ENCODE measurements at places on chromosomes 11 and 22.

GRCh38 chr22:37972527-37972926 lies 11.8 kb downstream of the SOX10 start:
- no peak for DNase-seq

DNA sequence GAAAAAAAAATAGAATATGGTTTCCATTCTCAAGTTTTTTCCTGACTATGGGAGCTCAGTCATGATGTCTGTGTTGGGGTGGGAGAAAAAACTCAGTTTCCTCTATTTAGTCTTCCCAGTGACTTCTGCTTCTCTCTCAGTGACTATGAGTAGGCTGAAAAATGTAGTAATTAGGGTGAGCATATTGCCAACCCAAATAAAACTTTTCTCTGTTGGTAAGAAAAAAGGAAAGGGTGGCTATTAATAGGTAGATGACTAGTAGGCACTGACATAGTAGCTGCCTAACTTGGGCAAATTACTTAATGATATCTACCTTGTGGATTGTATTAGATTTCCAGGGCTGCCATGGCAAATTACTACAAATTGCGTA lies 34.2 kb upstream of the BIRC3 start:
- no peak for DNase-seq

GRCh38 chr11:7490535-7490934 lies 5.2 kb downstream of the OLFML1 start:
- DNase-seq, result no peak

GRCh38 chr22:36733271-36733670 lies 29.7 kb upstream of the CACNG2 start:
- DNase-seq, result no peak

GRCh38 chr11:3146612-3147256 lies 18.4 kb downstream of the OSBPL5 start:
- DNase-seq, result no peak

DNA sequence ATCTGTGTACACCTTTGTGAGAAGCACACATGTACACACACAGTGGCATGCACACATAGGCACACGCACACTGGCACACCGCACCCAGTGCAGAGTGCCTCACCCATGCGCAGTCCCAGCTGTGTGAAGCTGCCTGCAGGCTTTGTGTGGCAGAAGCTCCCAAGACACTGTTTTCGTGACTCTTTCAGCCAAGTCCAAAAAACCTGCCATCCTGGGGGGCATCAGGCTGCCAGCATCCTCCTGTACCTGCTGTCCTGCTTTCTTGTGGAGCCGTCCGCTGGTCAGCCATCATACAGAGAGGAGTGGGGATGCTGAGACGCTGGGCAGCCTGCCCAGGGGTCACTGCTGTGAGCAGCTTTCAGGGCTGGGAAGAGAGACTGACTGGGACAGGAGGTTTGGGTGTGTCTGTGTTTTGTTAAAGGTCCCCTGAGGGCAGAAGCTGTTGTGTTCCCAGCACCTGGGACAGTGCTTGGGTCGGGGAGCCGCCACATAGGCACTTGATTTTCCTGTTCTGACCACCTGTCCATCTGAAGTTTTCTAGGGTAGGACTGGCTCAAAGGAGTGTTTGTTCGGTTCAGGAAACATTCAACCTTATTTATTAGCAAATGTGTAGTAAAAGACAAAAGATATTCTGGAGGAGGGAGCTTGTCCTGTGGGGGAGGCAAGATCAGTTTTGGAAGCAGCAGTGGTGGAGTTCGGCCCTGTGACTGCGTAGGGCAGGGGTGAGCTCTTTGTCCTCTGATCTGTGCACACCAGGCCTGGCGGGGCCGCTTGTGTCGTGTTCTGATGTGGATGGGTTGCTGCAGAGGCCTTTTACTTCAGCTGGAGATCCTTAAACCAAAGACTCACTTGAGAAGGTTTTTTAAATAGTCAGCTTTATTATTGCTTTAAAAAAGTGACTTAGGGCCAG lies 29.7 kb downstream of the AP2A2 start:
- no peak for DNase-seq
